ENCODE measurements at places on chromosomes 13 and 19.

DNA sequence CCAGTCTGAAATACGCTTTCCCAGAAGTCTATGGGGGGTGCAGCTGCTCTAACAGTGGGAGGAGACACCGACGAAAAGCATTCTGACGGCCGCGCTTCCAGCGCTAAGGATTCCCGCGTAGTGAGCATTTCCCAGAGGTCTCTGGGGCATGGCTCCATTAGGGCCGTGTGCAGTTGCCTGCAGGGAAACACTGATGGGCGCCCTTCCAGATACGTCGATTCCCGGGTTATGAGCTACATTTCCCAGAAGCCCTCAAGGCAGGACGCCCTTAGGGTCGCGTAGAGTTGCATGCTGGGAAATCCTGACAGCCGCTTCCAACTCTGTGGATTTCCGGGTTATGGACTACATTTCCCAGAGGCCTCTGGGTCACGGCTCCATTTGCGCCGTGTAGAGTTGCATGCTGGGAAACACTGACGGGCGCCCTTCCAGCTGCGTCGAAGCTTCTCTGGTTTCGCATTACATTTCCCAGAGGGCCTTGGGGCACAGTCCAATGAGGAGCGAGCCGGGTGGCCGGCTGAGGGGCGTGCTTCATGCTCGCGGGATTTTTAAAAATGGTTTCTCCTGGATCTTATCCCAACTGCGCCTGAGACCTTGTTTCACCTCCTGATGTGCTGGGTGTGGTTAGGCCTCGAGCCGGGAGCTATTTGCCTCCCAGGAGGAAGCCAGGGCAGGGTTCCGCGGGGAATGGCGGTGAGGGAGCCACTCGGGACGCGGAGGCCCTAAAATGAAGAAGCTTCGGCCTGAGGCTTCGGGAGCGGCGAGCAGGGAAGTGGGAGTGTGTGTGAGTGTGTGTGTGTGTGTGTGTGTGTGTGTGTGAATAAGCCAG, 17.2 kb upstream of the ZNF331 start:
- peak; percentile 89 for DNase-seq

GRCh38 chr19:14786421-14786851, 8.1 kb upstream of the ADGRE2 start:
- DNase-seq: no peak

GRCh38 chr19:45766869-45767346, 2.1 kb downstream of the SIX5 start:
- DNase-seq: no peak

- no peak for DNase-seq
These were observed 3.4 kb upstream of the POLD1 start for GRCh38 chr19:50380751-50381151.

DNA sequence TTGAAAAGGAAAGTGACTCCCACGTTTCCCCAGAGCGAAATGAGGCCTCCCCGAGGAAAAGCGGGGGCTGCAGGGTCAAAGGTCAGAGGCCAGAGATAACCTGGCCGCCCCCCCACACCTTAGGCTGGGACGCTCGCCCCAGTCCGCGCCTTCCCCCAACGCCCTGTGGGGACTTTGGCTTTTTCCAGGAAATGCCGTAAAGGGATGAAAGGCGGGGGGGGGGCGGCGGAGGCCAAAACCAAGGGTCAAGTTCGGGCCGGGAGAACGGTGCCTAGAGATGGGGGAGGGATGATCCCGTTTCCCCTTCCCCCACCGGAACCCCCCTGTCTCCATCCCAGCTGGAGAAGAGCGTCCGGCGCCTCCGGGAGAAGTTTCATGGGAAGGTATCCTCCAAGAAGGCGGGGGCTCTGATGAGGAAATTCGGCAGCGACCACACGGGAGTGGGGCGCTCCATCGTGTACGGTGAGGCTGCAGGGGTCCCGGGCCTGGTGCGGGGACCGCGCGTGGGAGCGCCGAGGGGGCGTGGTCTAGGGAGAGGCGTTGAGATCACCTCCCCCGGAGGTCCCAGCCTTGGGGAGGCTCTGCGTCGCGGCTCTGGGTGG, 575 bp downstream of the SHFL start:
- DNase-seq: no peak

GRCh38 chr19:8017808-8018207, 12.4 kb upstream of the ELAVL1 start:
- no peak for DNase-seq

DNA sequence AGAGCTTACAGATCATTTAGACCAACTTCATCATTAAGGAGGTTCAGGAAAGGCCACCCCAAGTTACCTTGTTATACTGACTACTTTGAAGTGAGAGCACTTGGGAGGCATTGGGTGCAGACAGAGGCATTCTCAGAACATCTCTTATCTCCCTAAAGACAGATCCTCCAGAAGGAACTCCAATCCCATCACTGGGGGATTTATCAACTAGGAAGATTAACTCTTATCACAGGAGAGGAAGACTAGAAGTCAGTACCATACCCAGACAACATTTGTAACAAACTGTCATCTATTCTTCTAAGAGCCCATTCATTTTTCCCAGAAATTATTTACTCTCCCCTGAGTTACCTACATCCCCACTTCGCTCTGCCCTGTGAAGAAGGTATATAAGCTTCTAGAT, 5.8 kb upstream of the RFXAP start:
- no peak for DNase-seq

GRCh38 chr13:25231517-25231916, 55.8 kb downstream of the MTMR6 start:
- DNase-seq: no peak

GRCh38 chr13:50742968-50743367, 100.5 kb downstream of the DLEU7 start:
- DNase-seq: no peak

DNA sequence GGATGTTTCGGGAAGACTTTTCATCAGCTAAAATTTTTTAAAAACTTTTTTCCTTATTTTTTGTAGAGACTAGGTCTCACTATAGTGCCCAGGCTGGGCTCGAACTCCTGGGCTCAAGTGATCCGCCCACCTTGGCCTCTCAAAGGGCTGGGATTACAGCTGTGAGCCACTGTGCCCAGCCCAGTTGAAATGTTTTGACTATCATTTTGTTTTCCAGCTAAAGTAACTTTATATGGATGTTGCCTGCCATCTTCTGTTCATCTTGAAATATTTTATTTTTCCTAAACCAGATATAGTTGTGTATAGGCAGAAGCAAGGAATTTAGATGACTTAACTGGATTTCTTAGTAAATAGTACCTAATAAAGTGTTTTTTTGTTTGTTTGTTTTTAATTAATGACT, 7.0 kb downstream of the CAB39L start:
- peak; percentile 10 for DNase-seq

GRCh38 chr19:54147676-54148075, 10.1 kb downstream of the CNOT3 start:
- DNase-seq: no peak

DNA sequence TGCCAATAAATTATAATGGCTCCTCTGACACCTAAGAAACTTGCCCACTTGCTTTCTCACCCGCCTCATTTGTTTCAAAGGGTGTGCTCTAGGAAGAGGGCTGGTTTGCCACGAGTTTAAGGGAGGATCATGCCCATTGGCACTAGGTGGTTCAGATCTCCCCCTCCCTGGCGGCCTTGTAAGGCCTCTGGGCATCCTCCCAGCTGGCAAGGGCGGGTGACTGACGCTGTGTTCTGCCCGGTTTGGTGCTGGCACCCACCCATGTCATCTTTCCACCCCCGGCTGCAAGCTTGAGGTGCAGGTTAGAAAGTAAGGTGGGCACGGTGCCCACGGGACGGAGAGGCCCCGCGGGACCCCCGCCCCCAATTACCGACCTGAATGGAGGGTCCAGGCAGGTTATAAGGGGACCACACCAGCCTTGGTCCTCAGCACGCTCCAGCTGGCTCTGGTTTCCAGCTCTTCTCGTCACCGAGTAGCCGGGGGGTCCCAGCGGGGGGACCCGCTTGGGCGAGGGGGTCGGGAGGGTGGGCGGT, 90.4 kb downstream of the PTPRS start:
- no peak for DNase-seq

DNA sequence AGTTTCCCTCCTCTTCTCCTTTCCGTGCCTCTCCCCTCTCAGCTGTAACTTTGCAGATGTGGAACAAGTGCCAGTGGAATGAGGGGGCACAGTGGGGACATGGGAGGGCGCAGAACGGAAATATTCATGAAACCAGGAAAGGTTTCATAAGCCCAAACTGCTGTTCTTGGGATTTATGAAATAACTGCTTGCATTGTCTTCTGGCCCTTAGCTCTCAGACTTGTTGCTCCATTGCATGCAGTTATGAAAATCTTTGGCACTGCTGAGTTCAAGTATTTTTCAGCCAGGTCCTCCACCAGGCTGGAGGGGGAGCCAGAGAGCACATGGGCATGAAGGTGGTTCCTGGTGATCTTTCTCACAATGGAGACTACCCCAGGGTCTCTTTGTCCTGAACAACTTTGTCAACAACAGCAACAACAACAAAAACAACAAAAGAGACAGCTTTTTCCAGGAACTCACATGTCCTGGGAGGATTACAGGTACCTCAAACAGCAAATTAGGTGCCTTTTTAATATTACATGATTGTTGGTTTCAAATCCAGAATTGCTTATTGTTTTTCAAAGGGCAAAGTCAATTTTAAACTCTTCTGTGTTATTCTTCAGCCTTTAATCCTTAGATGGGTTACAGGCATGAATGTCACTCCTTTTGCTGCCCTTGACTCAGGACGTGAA, 1.5 kb downstream of the RGCC start:
- DNase-seq: no peak

- DNase-seq: no peak
These were observed 301.1 kb downstream of the FGF9 start for GRCh38 chr13:21971662-21972621.

DNA sequence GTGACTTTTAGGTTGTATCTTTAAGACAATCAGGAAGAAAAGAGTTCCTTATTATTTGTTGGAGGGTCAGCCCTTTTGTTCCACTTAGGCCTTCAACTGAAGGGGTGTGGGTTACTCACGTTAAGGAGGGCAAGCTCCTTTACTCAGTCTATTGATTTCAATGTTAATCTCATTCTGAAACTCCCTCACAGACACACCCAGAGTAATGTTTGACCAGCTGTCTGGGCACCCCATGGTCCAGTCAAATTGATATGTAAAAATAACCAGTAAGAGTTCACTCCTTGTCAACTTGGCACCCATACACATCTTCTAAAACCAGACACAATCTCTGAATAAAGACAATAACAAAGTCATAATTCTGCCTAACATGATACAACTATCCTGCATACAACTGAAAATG, 292.9 kb downstream of the KLF5 start:
- DNase-seq: no peak

GRCh38 chr19:35027851-35028599, 2.2 kb upstream of the SCN1B start:
- DNase-seq: no peak

- no peak for DNase-seq
These were observed at the start of gene LAIR2 for GRCh38 chr19:54502518-54503048. Gene LAIR2, plus strand, starts transcription at chr19:54502831. Its CDS starts 88 bp downstream, at chr19:54502919.

DNA sequence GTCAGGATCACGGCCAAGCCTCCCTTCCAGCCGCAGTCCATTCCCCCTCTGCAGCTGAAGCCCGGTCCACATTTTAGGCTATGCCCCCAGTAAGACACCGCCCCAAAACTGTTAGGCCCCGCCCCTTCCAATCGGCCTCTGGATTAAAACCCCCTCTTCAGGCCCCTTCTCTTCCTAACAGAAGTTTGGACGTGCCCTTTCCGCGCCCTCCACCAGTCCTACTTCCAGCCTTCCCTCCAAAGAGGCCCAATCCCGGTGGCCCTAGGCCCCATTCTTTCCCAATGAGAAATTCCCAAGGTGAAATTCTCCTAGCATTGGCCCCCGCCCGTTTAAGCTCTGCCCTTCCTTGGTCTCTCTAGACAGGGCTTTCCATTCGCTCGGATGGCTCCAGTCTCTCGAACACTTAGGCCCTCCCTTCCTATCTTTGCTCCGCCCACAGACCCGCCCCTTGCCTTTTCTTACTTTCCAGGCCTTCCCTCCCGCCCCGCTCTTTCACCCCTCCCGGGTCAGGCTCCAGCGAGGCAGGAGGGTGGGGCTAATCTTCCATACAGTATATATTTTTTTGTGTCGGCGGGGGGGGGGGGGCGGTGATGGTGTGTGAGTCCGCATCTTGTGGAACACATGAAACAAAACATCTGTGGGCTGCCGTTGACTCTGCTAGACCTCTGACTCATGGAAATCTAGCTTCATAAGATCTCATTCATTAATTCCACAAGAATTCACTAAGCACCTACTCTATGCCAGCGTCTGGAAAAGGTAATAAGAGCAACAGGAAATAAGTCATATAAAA, 13.6 kb downstream of the LTBP4 start:
- no peak for DNase-seq
